ENCODE measurements at places on chromosomes 3 and 15.

- DNase-seq, result no peak
These were observed 178.6 kb downstream of the SATB1 start for GRCh38 chr3:18246336-18247060.

GRCh38 chr15:34078900-34079299 lies 22.8 kb downstream of the EMC7 start:
- no peak for DNase-seq

- DNase-seq, result no peak
These were observed 15.8 kb upstream of the BTBD1 start for GRCh38 chr15:83082730-83083386.

GRCh38 chr3:59653405-59654122 lies 603.7 kb upstream of the CFAP20DC start:
- DNase-seq, result no peak

GRCh38 chr15:38696109-38696727 lies 131.6 kb upstream of the RASGRP1 start:
- no peak for DNase-seq

DNA sequence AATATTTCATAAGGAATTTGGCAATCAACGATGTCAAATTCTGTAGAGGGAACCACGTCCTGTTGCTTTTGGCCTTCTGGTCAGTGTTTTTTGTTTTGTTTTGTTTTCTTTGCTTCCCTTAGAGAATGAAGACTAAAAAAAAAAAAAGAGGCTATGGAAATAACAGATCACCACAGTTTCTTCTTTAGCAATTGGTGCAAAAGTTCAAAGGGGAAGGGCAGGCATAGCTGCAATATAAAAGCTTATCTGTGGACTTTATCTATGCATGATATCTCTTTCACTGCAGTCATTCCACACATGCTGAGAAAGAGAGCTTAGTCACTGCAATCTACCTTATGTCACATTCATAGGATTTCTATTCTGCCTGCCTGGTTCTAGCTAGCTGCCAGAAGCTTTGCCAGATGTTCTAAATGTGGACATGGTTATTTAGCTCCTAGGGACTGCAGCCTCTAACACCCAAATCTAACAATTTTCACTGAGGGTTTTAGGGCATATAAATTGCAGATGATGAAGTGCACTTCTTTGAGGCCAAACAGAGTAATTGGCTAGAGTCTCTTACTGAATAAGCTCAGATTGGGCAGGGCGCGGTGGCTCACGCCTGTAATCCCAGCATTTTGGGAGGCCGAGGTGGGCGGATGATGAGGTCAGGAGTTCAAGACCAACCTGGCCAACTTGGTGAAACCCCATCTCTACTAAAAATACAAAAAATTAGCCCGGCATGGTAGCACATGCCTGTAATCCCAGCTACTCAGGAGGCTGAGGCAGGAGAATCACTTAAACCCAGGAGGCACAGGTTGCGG lies 637.2 kb downstream of the NTRK3 start:
- DNase-seq, result peak; percentile 86

DNA sequence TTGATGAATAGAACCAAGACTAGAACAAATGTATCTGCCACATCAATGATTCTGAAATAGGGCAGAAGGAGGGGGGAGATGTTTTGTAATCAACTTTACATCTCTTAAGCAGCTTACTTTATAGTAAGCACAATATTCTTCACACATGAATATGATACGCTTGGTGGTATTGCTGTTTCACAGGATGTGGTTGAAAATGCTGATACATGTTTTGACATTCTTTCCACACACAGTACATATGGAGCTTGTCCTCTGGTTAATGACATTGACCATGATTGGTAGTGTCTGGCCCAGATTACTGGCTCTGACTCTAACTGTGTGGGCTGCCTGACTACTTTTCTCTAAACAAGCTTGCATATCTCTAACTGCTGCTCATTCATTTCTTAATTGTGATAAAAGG lies 168.9 kb downstream of the KLHL25 start:
- no peak for DNase-seq

GRCh38 chr15:95712785-95713184 lies 617.7 kb upstream of the NR2F2 start:
- no peak for DNase-seq

DNA sequence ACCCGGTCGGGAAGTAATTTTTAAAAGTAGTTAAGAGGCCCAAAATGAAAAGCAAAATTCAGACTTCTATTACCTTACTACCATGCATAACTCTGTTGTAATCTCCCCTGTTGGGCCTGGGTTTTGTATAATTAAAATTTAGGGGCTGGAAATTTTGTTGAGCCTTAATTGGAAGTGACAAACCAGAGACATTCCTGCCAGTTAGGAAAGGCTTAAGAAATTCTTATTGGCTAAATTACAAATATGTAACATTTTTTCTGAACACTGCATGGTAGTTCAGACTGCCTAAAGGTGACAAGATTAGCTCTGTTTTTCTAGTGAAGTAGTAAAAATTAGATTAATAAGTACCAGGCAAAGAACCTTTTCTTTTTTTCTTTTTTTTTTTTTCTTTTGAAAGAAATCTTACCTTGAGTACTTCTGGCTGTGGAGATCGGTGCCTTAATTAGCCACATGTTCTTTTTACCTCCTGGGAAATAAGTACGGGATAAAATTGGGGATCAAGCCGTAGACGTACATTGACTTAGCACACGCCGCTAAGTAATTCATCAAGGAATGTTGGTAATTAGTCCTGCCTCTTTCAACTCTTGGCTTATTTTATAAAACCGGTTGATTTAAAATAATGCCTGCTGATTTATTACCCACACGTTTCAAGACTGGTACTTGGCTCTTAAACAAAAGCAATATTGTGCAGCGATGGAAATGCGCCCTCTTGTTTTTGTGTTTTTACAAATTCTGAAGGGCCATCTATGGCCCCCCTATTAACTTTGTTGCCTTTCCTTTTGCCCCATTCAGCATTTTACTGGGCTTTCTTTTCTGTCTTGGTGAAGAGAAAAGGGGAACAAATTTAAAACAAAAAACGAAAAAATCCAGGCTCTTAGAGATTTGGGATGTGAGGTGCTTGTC lies 111.2 kb upstream of the SAMMSON start:
- no peak for DNase-seq

- DNase-seq, result no peak
These were observed 52.2 kb upstream of the FXR1 start for GRCh38 chr3:180860180-180860858.

GRCh38 chr3:69370156-69370883 lies 15.6 kb downstream of the FRMD4B start:
- peak; percentile 55 for DNase-seq

DNA sequence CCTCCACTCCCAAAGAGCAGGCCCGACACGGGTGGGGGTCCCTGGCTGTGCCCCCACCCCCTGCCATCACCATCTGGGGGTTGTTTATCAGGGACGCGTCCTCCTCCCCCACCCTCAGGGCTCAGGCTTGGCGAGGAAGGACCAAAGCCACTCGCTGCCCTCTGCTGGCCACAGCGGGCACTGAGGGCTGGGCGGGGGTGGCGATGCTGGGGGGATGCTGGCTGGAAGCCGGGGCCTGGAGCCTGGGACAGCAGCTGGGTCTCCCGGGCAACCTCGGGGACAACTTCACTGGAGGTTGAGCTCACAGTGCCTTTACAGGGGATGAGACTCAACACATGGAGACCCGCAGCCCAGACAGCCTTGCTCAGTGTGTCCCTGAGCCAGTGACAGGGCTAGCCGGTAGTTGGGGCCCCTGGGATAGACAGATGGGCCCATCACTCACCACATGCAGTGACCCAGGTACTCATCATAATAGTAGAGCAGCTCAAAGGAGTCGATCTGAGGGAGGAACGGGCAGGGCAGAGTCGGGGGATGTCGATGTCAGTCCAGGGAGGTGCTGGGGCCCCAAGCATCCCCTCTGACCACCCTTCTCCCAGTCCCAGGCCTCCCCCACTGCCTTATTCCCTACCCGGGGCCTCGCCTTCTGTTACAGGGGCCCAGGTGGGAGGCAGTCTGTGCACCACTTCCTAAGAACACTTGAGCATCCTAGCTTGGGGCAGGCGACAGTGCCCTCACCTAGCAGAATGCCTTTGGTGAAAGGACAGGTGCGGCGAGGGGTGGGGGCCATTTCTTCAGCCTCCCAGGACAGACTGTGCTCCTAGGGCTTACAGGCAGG lies 5.9 kb upstream of the CALML4 start:
- DNase-seq, result no peak

DNA sequence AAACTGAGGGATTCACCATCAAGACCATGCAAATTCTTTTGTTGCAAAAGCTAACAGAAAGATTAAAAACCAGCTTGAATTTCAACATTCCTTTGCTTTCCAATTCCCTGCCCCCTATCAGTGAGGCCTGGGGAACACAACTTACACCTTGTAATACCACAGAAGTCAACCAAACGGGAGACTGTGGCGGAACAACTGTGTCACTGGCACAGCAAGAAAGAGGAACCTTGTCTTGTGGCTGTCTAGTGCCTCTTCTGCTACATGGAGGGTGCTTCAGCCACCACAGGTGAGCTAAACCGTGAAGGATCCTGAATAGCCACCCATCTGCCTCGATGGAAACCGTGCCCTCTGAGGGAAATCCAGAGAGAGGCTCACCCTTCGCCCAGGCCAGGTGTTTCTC lies 11.4 kb downstream of the CCDC12 start:
- DNase-seq, result no peak

DNA sequence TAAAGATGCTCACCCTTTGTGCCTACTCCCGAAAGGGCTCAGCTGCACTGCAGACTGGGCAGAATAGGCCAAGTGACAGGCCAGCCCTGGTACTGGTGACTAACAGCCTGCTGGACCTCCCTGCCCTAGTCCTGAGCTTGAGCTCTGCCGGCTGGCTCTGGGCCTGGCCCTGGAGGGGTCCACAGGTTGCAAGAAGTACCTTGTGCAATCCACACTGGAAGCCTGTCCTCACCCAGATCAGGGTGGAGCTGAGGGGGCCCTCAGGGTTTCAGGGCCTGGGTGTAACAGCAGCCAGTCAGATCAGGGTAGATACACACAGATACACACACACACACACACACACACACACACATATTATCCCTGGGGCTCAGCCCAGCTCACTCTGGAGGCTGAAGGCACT lies 27.3 kb upstream of the PLA2G4D start:
- DNase-seq, result no peak

- DNase-seq, result no peak
These were observed 111.0 kb downstream of the NSUN3 start for GRCh38 chr3:94173673-94174434.

- DNase-seq, result no peak
These were observed 24.0 kb downstream of the PLSCR4 start for GRCh38 chr3:146226881-146227280.
